ENCODE measurements at places on chromosomes 5 and 9. TPM values are rescaled to one million over a fixed set of nuclear protein-coding genes. Genes with fewer than 3 reads are reported as not detected.

TAS2R1 gene
- 0.13 TPM for polyA plus RNA-seq

CTNND2 gene
- 1.9 TPM for polyA plus RNA-seq

GRCh38 chr5:159403906-159404681 lies 73.8 kb upstream of the IL12B start:
- no peak for DNase-seq

- DNase-seq: no peak
Measured at GRCh38 chr5:123873846-123874245, 361.9 kb downstream of the CSNK1G3 start.

- DNase-seq: no peak
Measured at GRCh38 chr5:39631958-39632357, 207.2 kb upstream of the DAB2 start.

GRCh38 chr9:135763716-135764446 lies 61.9 kb downstream of the KCNT1 start:
- no peak for DNase-seq

DNA sequence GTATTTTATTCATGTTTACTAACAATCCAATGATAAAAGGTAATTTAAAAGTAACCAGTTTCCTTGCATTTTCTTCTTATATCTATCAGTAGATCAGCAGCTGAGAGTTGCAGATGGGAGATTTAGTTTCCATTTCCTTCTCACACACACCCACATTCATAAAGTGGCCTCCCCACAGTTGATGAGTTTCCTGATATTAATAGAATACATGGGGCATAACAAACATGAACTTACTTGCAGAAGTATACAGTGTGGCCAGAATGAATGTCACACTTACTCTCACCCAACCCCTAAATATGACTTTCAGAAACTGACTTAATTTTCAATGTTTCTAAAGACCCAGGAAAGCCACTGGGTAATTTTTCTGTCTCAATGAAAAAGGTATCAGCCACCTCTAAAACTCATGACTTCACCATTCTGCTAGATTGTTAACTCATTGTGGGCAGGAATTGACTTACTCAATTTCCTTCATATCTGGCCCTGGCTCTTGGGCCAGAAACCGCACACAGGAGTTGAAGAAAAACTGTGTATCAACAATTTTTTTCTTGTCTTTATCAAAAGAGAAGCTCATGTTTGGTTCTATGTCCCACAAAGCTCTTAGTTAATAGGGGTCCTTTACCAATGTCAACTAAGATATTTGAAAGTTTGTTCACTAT lies 63.5 kb upstream of the OSMR start:
- DNase-seq: no peak

GRCh38 chr9:132937463-132937901 lies 6.9 kb downstream of the TSC1 start:
- DNase-seq: no peak

DNA sequence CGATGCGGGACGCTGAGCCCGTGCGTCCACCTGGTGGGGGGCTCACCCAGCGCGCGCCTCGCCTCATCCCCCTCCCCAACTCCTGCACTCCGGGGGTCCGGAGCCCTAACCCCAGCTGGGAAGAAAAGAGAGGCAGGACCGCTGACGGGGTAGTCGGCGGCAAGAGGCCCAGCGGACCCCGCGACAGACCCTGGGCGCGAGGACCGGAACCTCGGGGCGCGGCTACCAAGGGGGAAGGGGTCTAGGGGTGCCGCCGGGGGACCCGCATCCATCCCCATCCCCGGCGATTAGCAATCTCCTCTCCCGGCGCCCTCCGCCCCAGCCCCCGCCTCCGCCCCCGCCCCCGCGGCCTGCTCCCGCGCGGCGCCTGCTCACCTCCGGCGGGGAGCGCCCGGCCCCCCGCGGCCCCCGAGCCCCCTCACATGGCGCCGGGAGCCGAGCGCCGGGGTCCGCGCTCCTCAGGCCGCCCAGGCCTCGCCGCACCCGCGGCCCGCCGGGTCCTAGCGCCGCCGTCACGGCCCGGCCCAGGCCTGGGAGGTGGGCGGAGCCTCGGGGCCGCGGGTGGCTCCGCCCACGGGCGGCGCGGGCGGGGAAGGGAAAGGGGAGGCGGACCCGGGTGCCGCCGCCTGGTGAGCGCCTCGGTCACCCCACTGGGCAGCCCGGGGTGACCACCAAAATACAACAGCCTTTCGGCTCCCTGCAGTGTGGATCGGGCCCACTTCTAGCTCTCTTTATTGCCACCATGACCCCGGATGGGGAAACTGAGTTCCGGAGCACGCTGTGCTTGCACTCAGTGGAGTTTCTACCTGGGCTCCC lies at the start of gene ST6GALNAC6:
Gene ST6GALNAC6 (minus strand): TSS at position 476 of the 816 bp plus-strand sequence. CDS start 1,622 bp downstream, outside the sequence.
- DNase-seq: peak; percentile 83

DNA sequence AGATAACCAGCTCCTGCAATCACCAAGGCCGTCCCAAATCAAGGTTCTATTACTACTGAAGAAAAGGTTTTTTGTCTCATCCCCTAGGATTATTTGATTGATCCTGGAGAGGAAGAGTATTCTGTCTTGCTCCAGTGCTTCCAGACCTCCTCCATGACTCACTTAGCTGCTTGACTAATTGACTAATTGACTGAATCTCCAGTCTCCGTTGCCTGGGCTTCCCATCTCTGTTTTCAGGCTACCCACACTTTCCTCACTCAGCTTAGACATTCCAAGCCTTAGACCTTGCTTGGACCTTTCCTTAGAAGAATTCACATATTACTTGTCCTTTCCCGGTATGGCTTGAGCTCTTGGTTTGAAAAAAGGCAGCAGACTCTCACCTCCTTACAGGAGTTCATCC lies 60.6 kb downstream of the FRMD3 start:
- DNase-seq: no peak

- DNase-seq: peak; percentile 68
Measured at GRCh38 chr5:138438724-138439476, at the start of gene REEP2. TSS of gene REEP2 (plus strand) at chr5:138439057. CDS start at chr5:138439209, 152 bp downstream.

DNA sequence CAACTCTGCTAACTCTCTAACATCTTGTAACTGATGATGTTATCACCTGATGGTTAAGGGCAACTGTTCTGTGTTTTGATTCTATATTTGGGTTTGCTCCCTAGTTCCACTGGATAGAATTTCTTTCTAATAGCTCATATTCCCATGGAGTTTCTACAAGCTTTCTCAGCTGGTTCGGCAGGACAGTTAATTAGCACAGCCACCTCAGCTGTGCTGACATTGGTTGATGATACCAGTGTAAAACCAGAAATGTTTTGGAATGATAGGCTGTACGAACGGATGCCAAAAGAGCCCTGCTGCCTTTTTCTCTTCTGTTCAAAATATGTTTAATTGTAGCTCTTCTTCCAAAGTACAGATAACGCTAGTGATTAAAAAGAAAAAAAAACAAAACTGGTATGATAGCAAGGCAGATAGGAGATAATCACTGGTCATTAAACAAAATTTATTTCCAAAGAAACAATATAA lies 440.5 kb upstream of the ZNF608 start:
- DNase-seq: peak; percentile 17

DNA sequence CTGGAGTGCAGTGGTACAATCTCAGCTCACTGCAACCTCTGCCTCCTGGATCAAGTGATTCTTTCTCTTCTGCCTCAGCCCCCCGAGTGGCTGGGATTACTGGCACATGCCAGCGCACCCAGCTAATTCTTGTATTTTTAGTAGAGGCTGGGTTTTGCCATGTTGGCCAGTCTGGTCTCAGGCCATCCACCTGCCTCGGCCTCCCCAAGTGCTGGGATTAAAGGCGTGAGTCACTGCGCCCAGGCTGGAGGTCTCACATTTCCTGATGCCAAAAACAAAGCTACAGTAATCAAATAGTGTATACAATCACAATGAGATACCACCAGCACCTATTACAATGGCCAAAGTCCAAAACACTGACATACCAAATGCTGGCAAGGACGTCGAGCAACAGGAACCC lies 51.1 kb downstream of the TTLL11 start:
- DNase-seq: no peak

DNA sequence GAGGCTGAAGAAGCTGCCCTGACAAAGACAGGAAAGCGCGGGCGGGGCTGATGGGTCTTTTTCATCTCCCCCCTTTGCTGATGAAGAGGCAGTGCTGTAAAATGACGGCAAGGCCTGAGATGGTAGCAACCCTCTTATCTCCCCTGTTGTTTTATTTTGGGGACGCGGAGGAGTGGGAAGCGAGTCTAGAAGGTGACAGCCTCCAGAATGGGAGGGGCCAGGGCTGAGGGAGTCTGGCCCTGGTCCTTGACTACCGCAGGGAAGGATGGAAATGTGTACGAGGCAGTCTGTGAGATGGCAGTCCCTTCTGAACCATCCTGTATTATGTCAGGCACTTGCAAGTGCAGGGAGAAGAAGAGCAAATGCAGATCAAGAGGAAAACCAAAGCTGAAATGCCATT lies 46.1 kb upstream of the TCERG1 start:
- no peak for DNase-seq

GRCh38 chr5:17227868-17228267 lies 10.4 kb downstream of the BASP1 start:
- DNase-seq: no peak

DNA sequence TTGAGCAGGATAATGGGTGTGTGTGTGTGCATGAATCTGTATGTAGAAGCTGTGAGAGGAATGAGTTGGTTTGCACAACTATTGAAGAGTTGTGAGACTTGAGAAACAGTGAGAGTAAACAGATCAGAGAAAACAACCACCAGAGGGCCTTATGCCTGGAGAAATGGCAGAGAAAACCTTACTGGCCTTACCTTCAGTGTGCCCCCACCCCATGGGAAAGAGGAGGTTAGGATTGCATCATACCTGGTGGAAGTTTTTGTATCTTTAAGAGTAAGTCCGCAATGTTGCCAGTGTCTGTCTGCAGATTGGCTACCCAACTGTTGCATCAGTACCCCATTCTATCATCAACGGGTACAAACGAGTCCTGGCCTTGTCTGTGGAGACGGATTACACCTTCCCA lies 1909.4 kb upstream of the WWC1 start:
- DNase-seq: no peak

- peak; percentile 36 for DNase-seq
Measured at GRCh38 chr9:96242811-96243210, 59.2 kb downstream of the HSD17B3 start.

- DNase-seq: no peak
Measured at GRCh38 chr5:124740071-124740470, 6.4 kb downstream of the ZNF608 start.

DNA sequence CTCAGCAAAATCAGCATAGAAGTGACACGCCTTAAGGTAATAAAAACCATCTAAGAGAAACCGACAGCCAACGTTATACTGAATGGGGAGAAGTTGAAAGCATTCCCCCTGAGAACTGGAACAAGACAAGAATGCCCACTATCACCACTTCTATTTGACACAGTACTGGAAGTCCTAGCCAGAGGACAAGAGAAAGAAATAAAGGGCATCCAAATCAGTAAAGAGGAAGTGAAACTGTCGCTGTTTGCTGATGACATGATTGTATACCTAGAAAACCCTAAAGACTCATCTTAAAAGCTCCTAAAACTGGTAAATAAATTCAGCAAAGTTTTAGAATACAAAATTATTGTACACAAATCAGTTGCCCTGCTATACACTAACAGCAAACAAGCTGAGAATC lies 393.3 kb downstream of the KIF4B start:
- no peak for DNase-seq

GRCh38 chr5:142115937-142116614 lies 7.5 kb downstream of the NDFIP1 start:
- no peak for DNase-seq

GRCh38 chr5:174750711-174751110 lies 26.3 kb downstream of the MSX2 start:
- no peak for DNase-seq

DNA sequence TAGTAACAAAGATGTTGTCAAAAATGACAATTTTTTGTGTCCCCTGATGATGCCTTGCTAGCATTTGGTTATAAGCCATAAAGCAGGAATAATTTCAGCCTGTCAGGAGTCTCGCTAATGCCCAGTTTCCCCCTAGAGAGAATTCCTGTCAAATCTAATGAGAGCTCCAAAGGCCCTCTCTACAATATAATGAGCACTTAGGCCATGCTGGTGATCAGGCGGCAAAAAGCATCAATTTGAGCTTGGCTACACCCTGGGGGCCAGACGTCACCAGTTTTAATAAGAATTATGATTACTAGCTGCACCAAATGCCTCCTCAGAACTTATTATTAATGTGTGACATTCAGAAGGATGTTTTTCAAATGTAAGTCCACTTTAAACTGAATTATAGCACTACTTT lies 6.1 kb downstream of the TLE1 start:
- no peak for DNase-seq

DNA sequence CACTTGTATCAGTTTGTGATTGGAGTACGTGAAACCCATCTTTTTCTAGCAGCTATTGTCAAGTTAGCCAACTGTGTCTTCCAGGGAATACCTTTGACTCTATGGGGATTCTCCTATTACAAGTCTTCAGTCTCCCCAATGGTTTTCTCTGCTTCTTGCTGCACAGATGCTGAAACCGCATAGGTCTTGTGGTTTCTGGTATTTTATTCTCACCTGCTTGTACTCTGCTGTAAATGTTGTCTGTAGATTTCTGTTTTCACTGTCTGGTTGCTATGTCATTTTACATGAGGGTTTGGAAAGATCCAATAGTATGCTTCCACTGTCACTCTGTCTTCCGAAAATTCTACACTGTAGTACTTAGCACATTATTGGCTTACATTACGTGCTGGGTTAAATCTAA lies 1196.9 kb upstream of the C9orf72 start:
- DNase-seq: no peak
